ENCODE measurements at places on chromosomes 4 and X.

- DNase-seq = no peak
These were observed 114.0 kb downstream of the BMPR1B start for GRCh38 chr4:94871644-94872305.

GRCh38 chrX:97332963-97333362, 449.3 kb downstream of the RPA4 start:
- DNase-seq = no peak

DNA sequence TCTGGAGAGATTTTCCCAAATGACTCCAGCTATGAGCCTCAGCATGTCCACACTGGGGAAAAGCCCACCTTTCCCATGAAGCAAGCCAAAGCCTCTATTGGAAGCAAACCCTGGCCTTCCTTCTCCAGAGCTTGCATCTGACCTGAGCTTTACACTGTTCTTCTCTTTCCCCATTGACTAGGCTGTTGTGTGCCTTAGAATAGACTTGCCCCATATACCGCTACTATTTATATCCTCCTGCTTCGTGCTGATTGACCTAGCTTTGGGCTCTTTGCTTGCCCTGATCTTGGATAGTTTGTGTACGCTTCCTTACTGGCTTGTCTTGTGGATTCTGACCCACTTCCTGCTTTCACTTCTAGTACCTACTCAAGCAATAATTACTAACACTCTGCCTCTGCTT, 30.9 kb downstream of the FAM9B start:
- DNase-seq = no peak

- no peak for DNase-seq
These were observed 121.0 kb upstream of the MYOZ2 start for GRCh38 chr4:119014658-119015057.

DNA sequence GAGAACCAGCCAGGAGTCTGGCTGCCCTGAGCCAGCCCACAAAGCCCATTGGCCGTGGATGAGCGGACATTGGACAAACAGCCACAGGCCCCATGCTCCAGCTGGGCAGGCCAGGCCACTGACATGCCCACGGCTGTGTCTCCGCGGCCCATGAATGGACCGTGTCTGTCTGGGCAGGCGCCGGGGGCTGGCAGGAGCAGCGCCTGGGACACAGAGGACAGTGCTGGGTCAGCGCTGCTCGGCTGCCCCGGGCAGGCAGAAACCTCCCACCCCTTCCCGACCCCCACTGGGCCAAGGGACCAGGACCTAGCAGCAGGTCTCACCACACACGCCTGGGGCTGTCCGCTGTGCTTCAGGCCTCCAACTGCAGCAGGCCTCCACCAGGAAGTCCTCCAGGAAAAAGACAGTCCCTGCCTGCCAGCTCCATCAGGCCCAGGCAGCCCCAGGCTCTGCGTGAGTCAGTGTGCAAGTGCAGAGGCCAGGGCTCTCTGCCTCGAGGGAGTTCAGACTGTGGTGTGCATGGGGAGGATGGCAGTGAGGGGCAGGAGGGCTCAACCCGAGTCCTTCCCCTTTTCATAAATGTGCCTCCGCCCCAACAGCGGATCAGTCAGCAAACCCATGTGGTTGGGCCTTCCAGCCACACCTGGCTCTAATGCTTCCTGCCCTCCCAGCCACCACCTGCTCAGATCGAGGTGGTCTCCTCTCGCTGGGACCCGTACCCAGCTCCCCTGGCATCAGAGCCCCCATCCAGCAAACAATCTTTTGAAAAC, 17.2 kb upstream of the FGFR3 start:
- no peak for DNase-seq

GRCh38 chr4:8079031-8079885, 79.4 kb downstream of the ABLIM2 start:
- no peak for DNase-seq

DNA sequence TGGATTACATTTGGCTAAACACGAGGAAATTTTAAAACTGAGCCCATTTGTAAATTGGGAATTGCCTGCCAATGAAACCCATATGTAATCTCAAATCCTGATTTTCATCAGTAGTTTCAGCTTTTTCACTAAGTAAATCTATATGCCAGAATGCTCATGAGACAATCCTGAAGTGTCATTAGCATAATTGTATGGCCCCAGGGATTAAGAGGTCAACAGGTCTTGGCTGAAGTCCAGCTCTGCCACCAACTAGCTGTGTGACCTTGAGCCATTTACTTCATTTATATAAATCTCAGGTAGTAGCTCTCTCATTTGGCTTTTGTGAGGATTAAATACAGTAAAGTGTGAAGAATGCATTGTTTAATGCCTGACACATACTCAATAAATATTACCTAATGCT, 320.5 kb upstream of the EMCN start:
- no peak for DNase-seq

DNA sequence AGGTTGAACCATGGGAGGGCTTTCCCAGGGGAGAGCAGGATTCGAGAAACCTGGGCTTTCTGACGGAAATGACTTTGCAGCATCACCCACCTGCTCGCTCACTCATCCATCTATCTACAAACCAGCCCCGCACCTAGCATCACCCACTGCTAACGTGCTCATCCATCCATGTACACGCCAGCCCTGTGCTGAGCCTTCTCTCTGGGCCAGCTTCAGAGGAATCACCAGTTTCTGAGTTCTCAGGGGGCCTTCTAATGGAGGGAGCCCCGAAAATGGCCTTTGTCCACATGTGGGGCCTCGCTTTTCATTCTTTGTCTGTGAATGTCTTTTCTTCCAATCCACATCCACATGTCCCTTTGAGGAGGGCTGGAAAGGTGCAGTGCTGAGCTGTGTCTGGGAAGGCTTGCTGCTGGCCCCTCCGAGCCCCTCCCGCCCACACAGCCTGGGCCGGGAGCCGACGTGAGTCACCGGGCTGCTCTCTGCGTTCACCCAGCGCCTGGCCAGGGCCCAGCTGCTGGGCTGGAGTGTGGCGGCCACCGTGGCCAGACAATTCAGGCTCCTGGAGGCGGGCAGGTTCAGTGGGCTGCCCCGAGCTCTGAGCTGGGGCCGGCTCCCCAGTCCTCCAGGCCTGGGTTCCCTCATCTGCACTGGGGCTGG, 14.7 kb downstream of the SORCS2 start:
- DNase-seq = no peak

DNA sequence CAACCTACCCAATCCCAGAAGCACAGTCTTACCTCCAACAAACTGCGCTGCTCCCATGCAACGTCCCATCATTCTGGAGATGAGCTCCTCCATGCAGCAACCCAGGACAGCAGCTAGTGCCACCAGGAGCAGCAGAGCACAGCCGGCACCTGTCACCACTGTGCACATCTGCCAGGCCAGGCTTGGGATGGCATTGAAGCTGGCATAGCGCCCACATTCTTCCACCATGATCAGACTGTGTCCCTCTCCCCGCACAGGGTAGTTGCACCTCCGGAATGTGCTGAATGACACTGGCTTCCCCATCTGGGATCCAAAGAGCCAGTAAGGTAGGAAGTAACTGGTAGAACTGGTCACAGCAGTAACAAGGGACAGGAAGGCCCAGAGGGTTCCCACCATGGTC, 8.8 kb downstream of the LHFPL1 start:
- no peak for DNase-seq

- no peak for DNase-seq
These were observed 24.4 kb upstream of the PLK4 start for GRCh38 chr4:127856196-127856812.

DNA sequence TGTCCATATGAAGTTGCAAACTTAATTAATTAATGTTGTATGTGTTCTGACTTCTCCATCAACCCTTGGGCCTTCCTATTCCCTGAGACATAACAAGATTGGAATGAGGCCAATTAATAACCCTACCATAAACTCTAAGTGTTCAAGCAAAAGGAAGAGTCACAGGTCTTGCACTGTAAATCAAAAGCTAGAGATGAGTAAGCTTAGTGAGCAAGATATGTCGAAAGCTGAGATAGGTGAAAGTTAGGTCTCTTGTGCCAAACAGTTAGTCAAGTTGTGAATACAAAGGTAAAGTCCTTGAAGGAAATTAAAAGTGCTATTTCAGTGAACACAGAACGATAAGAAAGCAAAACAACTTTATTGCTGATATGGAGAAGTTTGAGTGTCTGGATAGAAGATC, 58.2 kb upstream of the GPRIN3 start:
- no peak for DNase-seq

GRCh38 chrX:124125471-124125870, 164.0 kb downstream of the STAG2 start:
- DNase-seq = no peak

DNA sequence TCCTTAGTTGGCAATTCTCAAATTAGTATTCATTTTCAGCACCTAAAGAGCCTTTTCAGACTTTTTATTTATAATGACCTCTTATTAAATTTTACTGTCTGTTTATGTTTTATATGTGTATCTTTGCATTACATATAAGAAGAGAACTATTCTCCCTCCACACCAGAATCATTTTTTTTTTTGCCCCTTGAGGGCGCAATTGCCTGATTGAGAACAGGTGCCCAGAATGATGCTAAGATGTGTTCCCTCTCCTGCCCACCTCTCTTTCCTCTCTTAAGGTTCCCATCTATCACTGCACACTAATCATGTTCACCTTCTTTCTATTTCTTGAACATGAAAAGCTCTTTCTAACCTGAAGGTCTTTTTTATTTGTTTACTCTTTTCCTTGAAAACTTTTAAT, 44.2 kb upstream of the ADAM29 start:
- no peak for DNase-seq

DNA sequence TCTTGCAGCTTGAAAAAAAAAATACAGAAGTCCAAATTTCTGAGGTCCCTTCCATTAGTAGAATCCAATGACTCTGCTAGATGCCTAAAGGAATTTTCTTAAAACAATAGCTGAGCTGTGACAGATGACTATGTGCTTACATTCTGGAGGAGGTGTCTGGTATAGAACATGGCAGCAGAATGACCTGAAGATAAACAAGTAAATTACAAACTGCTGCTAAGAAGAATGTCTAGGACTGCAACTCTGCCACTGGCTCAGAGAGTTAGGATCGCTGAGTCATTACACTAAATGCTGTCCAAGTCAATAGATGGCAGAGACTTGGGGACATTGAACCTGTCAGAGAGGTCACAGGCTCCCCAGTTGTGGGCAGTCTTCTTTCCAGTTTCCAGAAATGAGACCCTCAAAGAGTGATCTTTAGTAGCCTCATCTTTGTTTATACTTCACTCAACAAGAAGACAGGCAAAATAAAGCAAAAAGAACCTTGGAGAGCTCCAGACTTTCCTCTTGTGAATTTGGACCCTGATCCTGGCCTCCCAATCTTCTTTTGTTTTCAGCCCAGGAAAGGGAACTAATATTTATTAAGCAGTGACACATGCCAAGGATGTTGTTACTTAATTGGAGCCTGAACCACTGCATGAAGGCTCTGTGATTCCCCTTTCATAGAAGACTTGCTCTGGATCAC, 56.4 kb upstream of the SCML1 start:
- DNase-seq = no peak

- no peak for DNase-seq
These were observed 31.2 kb upstream of the RAB40A start for GRCh38 chrX:103550415-103551051.

DNA sequence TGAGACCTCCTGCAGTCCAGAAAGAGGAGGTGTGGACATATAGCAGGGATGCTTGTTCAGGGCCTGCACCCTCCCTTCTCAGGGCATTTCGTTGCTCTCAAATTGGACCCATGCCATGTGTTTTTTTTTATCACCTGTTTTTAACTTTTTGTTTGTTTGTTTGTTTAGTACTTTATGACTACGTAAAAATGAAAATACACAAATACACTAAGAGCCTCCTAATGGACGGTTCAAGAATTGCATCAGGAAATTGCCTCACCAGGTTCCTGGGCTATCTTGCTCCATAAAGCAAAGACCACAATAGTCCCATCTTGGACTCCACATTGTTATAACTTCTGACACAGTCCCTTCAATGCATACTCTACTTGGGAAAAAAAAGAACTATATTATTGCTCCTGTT, 1685.9 kb upstream of the TENM3 start:
- no peak for DNase-seq

DNA sequence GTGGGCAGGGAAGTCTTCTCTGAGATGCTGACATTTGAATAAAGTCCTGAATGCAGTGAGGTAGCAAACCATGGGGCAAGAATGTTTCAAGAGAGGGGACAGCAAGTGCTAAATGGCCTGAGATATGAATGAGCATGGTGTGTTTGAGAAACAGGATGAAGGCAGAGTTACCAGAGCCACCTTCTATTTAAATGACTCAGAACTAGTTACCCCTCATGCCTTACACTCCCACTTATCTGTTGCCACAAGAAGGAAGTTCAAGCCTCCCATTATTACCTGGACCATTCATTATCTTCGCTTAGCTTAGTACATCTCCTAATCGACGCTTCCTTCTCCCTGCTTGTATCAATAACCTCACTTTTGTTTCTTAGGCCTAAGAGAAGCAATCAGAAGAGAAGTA, 67.7 kb upstream of the STARD8 start:
- no peak for DNase-seq

GRCh38 chrX:69089203-69089602, 76.0 kb downstream of the PJA1 start:
- no peak for DNase-seq

- DNase-seq = no peak
These were observed 306.2 kb upstream of the SLIT2 start for GRCh38 chr4:19945501-19945900.

GRCh38 chr4:8938623-8939022, 67.0 kb upstream of the HMX1 start:
- DNase-seq = no peak

GRCh38 chr4:37763831-37764230, 62.7 kb upstream of the PGM2 start:
- no peak for DNase-seq
